Sigmoid colon (tissue), 7 donors: ENCODE measurements at places on chromosomes 6 and 20. TPM values are rescaled to one million over a fixed set of nuclear protein-coding genes. Genes with fewer than 3 reads are reported as not detected.
A peak's percentile ranks its signal among the peaks of the same experiment; 100 is the strongest.

DNA sequence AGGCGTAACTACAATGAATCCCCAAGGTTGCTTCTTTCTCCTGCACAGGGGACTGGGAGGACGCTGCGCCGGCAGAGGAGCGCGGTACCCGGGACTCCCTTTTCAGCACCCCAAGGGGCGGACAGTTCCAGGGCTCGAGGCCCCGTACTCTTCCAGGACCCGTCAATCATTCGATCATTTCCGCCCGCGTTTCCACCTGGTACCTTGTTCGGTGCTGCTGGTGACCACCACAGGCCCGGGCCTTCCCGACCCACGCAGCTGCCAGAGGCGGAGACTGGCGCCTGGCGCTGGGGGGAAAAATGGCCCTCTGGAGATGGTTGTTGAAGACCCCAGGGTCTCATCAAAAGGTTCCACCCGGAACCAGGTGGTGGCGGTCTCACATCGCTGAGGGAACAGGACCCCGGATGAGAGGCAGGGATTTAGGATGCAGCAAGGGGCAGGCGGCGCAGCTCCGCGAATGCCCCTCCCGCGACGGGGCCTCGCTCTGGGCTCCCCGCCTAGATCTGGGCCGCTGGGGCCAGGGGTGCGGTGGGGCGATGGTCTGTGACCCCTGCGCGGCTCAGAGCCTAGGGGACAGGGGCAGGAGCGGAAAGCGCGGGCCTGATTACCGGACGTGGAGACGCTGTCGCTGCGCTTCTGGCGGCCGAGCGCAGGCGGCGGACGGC is 744 bp downstream of the VSX1 start:
- DNase-seq = no peak

DNA sequence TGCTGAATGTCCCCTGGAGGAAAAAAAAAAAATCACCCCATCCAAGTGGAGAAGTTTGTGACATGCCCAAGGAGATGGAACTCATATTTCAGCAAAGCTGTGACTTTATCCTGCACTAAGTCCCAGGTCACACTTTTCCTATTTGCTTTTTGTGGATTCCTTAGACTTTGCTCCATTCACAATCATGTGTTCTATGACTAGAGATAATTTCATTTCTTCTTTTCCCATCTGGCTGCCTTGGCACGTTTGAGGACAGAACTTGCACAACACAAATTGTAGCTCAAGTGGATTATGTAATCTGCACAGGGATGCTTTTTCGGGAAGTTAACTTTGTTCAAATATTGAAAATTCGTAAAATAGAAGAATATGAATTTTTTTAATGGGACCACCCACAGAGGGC is 100.7 kb upstream of the PTPN1 start:
- peak; percentile 86 for DNase-seq

DNA sequence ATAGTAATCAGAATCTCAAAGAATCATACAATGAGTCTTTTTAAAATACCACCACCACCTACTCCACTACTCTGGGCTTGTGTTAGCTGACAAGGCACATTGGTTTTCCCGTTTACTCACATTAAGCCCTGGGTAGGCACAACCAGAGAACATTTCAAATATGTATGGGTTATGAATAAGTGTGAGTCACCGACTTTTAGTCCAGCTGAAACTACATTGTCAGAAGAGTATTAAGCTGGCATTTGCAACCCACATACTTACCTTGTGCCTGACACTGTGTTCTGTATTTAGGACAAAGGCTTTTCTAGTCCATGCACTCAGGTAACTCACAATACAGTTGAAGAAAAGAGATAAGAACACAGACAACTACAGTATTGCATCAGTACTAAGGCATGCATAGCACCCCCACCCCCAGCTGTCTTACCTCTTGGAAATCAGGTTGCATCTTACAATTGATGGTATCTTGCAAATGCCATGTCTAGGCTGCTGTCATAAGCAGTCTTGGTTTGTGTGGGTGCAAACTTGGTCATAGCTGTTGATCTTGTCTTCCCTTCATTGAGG is 40.3 kb upstream of the AHI1 start:
- no peak for DNase-seq

- peak; percentile 84 for DNase-seq
Measured at GRCh38 chr6:11263291-11263775, 30.9 kb upstream of the NEDD9 start.

GRCh38 chr6:11241793-11242201 is 9.3 kb upstream of the NEDD9 start:
- DNase-seq = peak; percentile 79

DNA sequence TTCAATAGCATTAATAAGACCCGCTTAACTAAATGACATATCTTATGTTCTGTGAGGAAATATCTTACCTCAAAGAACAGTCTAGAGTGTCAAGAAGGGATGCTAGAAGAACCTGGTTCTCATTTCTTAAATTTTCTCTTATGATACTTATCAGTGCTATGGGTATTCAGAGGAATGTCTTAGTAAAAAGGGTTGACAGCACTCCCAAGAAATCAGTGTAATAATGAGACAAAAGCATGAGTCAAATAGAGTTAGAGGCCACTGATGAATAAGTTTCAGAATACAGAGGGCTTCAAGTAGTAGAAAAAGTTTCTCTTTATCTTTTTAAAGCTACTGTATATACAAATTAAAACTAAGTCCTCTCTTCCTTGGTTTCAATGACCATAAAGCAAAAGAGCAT is 242.8 kb downstream of the GJA1 start:
- no peak for DNase-seq

- DNase-seq = no peak
Measured at GRCh38 chr6:151695156-151695555, 112.3 kb upstream of the ESR1 start.

DNA sequence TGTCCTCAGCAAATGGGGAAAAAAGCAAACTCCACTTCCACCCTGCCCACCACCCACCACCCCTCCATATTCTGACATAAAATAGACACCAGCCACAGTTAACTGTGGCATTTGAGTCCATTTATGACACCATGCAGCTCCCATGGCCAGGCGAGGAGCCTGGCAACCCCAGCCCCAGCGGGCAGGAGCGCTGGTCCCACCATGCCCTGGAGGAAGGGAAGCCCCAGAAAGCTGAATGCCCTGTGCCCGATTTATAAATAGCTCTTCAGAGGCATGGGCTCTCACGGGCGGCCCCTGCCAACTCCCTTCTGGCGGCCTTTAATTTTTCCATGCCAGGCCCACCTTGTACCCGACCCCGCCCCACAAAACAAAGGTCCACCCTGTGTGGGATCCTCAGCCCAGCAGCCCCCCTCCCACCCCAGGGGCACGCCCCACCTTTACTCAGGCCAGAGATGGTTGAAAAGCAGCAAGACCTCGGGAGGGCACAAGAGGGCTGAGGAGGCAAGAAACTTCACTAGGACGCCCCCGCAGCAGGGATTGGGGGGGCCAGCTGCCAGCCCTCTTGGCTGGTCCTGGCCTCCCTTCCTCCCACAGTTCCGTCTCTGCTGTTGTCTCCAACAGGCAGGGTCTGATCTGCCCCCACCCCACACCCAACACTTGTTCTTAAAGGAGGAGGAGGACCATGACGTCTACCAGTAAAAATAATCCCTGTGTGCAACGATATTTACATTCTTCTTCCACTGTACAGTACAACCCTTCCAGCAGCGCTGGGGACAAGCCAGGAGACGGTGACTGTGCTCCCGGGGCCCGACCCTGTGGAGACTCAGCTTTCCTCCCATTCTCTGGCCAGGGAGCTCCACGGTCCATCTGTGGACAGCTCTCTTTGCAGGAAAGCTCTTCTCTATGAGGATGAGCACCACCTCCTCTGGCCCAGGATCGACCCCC is 115.6 kb upstream of the CDYL start:
- no peak for DNase-seq

GRCh38 chr6:154249499-154250298 is 106.9 kb downstream of the IPCEF1 start:
- no peak for DNase-seq

GRCh38 chr20:19274001-19274400 is 61.6 kb downstream of the SLC24A3 start:
- no peak for DNase-seq

DNA sequence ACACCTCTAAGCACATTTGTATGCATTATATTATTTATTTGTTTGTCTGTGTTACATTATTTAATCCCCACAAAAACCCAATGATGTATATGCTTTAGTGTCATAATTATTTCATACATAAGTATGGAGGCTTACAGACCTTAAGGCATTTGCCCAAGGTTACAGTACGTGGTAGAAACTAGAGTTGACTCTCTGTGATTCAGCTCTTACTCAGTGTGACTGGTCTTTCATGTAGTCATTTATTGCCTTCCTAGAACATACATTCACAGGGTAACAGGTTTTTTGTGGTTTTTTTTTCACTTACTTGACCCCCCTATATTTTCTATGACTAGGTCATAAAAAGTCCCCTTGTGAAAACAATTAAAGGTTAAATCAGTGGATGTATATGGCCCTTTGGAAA is 566.8 kb downstream of the TFAP2A start:
- DNase-seq = no peak

- no peak for DNase-seq
Measured at GRCh38 chr6:150199241-150199640, 56.4 kb downstream of the PPP1R14C start.

GRCh38 chr6:159422041-159422984 is 253.1 kb downstream of the FNDC1 start:
- DNase-seq = no peak

DNA sequence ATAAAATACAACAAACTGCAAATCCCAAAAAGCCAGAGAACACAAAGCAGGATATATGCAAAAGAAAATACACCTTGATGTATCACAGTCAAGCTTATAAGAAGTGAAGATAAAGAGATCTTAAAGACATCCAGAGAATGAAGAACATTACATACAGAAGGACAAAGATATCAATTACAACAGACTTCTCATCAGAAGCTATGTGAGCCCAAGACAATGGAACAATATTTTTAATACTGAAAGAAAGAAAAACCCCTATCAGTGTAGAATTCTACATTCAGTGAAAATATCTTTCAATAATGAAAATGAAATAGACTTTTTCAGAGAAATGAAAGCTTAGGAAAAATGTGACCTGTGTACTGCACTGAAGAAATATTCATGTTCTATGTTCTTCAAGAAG is 104.5 kb upstream of the PHACTR3 start:
- DNase-seq = no peak

DNA sequence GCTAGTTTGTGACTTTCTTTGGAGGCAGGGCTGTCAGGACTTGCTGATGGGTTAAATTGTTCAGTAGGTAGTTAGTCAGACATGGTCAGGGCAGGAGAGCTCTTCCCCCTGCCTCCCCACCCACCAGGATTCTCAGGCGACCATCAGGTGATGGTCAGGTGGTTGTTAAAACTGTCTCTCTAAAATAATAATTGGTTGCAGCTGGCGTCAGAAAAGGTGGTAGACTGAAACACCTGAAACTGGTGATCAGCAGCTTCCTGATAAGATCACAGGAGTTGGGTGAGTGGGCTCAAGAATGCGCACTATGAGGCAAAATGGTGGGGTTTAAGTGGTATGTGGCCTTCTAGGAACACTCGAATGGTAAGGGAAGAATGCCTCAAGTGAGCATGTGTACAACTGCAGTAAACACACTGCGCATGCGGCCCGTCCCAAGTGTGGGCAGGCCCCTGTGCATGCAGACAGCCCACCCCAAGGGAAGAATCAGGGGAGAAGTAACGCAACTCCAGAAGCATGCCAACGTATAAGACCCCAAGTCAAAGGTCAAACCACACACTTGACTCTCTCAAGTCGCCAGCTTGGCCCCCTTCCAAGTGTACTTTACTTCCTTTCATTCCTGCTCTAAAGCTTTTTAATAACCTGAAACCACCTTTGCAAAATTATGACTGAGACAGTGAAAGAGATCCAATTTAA is 7.9 kb upstream of the BLCAP start:
- DNase-seq = no peak

DNA sequence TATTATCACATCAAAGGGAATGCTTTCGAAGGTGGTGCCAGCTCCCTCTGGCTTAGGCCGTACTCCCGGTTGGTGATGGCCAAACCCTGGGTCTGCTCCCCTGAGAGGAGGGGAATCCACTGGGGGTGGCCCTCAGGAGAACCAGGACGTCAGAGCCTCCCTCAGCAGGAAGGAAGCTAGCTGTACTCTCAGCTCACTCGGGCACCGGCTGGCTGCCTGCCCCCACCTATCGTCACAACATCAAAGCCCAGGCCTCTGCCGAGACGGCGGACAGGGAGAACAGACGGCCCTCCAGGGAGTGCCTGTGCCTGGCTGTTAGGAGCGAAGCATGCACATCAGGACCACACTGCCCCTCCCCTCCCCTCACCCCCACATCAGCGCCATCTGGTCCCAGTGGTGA is 9.2 kb upstream of the PGC start:
- no peak for DNase-seq

The CDSN gene
- not detected for total RNA-seq

The DSE gene
- 27.7 TPM for total RNA-seq

The C2 gene
- total RNA-seq = 11.5 TPM
